Forelimb muscle (tissue), 1 donor: ENCODE measurements at places on chromosomes 16 and 17. TPM values are rescaled to one million over a fixed set of nuclear protein-coding genes. Genes with fewer than 3 reads are reported as not detected.

- no peak for DNase-seq
Measured at GRCh38 chr16:50059669-50060068, 6.1 kb upstream of the HEATR3 start.

GRCh38 chr16:57537194-57537505, 779 bp upstream of the CCDC102A start:
- DNase-seq = no peak

DNA sequence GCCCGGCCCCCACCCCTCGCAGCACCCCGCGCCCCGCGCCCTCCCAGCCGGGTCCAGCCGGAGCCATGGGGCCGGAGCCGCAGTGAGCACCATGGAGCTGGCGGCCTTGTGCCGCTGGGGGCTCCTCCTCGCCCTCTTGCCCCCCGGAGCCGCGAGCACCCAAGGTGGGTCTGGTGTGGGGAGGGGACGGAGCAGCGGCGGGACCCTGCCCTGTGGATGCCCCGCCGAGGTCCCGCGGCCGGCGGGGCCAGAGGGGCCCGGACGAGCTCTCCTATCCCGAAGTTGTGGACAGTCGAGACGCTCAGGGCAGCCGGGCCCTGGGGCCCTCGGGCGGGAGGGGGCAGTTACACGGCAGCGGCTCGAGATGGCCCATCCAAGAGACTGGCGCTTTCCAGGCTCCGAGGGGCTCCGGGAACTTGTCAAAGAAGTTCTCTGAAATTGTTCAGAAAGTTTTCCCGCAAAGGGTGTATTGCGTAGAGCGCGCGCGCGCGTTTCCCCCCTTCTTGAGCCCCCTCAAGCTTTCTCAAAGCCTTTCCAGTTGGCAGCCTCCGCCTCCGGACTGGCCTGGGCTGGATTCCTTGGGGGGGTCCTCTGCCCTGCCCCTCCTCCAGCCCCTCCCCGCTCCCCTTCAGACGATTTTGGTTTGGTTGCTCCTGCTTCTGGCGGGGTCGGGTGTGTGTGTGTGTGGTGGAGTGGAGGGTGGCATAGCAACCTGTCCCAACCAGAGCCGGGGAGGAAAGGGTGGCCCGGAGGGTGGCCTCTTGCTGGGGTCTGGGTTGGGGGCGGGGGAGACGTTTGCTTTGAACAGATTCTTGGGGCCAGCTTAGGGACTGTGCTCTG, 504 bp downstream of the ERBB2 start:
- peak; percentile 41 for DNase-seq

GRCh38 chr17:72635034-72635635, 457.4 kb downstream of the SLC39A11 start:
- no peak for DNase-seq

GRCh38 chr17:76107509-76107908, 3.9 kb upstream of the EXOC7 start:
- DNase-seq = no peak

DNA sequence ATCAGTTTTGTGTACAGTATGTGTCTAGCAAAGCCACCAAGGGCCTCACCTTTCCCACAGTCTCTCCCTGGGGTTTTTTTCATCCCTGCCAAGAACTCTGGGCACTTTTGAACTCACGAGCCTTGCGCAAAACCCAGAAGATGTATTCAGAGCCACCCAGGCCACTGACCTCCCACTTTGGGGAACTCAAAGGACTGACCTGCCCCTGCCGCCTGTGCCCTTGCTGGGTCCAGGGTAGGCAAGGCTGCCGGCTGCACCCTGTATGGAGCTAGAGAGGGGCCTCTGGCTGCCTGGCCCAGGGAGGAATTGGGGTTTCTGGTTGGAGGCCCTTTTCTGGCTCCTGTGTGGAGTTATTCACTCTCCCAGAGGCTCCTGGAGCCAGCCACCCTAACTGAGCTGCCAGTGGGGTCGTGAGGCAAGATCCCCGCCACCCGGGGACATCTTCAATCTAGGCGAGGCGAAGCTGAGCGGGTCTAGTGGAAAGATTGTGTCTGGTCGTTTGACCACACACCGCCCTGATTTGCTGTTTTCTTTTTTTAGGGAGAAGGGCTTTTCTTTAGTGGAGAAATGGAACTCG, 1.9 kb downstream of the CDK5R1 start:
- no peak for DNase-seq

DNA sequence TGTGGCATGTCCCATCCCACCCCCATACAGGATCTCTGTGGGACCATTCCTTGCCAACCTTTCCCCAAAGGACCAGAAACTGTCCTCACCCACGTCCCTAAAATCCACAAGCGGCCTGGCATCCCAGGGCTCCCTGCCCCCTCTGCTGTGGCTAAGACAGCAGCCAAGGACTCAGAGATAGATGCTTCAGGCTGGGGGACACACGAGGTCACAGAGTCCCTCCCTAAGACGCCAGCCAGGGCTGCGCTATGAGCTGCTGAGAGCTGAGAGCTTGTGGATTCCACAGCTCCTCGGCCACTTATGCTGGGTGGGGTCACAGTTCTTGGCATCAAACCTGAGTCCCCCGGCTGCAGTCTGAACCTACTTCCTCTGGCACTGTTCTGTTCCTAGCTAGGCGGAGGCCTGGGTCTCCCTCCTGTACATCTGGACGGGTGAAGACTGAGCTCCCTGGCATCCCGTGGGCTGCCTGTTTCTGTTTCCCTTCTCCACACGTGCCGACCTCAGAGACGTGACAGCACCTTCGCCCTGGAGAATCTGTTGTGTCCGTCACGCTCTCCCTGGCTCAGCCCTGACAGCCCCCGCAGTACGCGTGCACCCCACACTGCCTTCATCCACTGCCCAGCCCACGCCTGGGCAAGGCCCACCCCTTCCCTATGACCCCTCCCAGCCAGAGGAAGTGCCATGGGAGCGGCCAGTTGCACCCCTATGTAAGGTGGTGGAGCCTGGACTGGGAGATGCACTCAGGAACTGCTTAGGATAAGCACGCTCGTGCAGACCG, 61.2 kb downstream of the ENGASE start:
- DNase-seq = no peak

- no peak for DNase-seq
Measured at GRCh38 chr16:19991614-19992013, 82.1 kb downstream of the GPR139 start.

DNA sequence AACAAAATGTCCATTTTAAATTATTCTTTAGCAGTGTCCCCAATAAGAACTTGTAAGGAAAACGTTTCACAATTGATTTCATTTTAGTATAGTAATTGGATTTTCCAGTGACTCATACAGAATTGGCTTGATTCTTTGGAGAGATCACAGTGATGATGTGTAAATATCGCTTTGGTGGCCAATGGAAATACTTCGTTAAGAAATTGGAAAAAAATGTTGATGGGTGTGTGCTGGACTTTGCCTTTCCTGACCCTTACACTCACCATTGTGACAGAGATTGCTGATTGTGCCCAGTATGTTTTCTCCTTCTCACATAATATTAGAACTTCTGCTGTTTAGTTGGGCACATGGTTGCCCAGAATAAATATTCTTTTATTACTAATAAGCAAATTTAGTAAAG, 7.4 kb upstream of the EFCAB13 start:
- DNase-seq = peak; percentile 14

GRCh38 chr17:17636272-17636885, 44.9 kb upstream of the PEMT start:
- peak; percentile 8 for DNase-seq

DNA sequence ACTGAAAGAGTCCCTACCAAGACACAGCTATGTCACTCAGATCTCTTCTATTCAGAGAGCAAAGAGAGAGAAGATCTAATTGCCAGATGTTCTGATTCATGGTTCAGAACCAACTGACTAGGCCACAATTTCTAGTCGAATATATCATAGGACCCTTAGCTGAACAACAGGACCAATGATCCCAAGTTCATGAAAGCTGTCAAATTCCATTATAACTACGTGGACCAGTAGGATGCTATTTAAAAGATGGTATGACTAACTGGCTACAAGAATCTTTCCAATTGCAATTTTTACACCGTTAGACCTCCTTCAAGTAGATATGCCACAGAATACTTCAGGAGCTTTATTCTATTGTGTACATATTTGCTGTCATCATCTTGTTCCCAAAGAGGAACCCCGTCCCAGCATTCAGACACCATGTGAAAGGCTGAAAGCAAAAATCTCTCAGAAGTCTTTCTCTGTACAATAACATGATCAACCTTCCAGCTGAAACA, 26.0 kb downstream of the DCUN1D3 start:
- no peak for DNase-seq

- peak; percentile 36 for DNase-seq
Measured at GRCh38 chr16:79721270-79721669, 120.7 kb upstream of the MAF start.

- DNase-seq = no peak
Measured at GRCh38 chr17:63997341-63998048, 656 bp upstream of the PRR29 start.

DNA sequence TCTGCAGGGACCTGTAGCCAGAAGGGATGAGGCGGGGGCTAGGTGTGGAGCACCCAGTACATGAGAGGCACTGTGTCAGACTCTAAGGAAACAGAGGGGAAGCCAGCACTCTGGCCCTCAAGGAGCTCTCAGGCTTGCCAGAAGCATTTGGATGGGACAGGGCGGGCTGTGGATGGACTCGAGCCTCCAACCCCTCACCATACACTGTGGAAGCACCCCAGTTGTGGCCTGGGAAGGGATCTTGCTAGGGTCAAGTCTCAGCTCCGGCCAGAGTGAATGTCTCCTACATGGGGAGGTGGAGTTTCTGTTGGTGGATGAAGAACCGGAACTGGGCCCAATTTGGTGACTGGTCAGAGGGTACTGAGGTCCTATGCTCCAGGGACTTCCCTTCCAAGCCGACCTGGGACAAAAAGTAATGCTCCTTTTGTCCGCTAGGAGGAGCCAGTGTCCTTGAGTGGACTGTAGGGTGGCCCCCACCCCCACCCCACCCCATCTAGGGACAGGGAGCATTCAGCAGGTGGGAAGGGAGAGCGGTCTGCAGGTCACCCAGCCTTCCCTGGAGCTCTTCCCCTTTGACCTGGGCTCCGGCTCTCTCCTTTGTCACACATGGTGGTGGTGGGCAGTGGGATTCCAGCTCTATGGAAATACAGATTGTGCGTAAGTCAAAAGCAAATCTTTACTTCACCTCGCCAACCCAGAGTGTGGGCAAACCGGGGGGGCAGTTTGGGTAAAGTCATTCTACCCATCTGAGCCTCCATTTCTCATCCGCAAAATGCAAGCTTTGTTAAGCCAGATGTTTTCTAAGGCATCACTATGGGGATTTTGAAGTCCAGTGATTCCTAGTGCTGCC, 20.4 kb upstream of the PHB1 start:
- no peak for DNase-seq

- DNase-seq = no peak
Measured at GRCh38 chr16:85395207-85395912, 217.8 kb upstream of the GSE1 start.

Gene TTYH2
- 78.6 TPM for polyA plus RNA-seq

Gene ABCA3
- 14.5 TPM for polyA plus RNA-seq

Gene CENPT
- polyA plus RNA-seq = 32.1 TPM

Gene KRT36
- polyA plus RNA-seq = not detected
